Globus pallidus (tissue), 1 donor: ENCODE measurements at places on chromosomes 11 and 22.

DNA sequence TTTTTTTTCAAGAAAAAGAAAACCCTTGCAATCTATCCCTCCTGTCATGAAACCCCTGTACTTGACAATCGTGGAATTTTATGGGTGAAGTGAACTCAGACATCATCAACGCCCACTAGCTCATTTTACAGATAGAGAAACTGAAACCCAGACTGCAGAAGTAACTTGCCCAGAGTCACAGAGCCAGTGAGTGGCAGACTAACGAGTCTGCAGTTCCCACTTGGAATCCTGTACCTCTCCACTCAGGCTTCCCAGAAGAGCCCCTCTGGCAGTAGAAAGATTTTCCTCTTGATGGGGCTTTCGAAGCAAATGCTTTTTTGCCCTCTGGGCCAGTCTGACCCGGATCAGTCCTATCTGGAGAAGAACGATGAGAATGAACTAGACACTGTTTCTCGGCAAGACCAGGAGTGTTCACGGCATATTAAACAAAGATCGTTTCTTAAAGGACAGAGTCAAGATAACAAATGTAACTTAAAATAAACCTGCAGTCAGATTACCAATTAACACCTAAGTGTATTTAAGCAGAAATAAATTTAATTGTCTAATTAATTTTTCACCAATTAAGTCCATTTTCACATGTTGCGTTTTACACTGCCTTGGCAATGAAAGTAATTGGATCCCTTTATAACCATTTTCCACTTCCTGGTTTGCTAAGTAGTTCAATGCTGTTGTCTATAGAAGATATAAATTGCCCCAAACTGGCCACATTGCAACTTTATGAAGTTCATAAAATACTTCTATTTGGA, 61.3 kb upstream of the CREB3L1 start:
- DNase-seq = no peak

- DNase-seq = no peak
Measured at GRCh38 chr11:43871051-43871450, 9.6 kb upstream of the ALKBH3 start.

DNA sequence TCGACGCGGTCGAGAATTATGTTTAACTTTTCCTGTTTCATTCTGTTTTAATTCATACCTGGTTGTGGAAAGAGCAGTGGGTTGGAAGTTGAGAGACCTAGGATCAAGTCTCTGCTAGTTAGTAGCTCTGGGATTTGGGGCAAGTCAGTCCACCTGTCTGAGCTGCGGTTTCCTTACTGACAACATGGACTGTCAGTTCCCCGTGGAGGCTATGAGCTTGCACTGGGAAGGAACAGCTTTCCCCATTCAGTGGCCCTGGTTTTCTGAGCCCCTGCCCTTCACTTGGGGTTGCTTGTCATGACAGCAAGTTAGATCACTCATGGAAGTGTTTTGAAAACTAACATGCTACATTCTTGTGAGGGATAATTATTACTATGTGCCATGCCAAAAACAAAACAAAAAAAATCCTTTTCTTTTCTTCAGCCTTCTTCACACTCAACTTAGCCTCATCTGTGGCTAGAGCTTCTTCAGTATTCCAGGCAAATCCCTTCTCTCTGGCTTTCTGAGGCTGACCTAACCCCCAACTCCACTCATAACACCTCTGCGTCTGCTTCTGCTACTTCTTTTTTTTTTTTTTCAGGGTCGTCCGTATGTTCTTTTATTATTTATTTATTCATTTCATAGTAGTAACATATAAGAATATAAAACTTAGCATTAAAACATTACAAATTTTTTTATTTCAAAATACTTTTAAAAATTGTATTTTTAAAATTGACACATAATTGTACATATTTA, 43.0 kb upstream of the ZBED5 start:
- no peak for DNase-seq

DNA sequence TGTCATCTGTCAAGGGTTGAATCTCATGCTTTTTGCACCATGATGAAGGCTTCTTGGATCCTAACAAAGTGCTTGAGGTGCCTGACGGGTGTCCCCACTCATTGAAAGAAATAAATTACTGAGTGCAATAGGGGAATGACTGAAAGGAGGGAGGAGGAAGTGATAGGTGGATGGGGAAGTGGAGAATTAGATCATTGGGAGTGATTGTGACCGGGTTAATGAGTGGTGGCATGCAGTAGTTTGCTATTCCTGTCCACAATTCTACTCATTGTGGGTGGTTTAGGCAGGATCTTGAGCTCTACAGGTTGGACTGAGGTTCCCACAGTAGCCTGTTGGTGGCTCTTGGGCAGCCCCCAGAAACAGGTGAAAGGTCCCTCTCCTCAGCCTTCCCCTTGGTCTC, 44.3 kb downstream of the THAP12 start:
- DNase-seq = no peak

GRCh38 chr22:29152045-29152953, 53.4 kb upstream of the EMID1 start:
- peak; percentile 71 for DNase-seq

DNA sequence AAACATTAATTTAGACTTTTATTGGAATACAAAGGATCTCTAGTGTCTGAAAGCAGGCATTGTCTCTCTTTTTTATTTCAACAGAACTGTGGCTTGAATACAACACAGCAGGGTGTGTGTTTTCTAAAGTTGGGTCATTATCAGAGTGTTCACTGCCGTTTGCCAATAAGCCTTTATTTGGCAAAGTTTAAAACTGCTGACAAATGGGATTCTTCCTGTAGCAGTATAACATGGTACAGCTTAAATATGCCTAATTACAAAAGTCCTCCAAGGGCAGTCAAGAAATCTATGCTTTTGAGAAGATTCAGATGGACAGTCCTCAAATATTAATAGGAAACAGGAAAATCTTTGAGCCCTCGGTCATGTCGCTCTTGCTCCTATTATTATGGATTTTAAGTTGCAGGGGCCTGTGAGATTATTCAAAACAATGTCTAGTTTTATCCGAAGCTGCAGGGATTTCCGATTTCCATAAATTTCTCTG, 199.9 kb downstream of the MAML2 start:
- DNase-seq = peak; percentile 39

DNA sequence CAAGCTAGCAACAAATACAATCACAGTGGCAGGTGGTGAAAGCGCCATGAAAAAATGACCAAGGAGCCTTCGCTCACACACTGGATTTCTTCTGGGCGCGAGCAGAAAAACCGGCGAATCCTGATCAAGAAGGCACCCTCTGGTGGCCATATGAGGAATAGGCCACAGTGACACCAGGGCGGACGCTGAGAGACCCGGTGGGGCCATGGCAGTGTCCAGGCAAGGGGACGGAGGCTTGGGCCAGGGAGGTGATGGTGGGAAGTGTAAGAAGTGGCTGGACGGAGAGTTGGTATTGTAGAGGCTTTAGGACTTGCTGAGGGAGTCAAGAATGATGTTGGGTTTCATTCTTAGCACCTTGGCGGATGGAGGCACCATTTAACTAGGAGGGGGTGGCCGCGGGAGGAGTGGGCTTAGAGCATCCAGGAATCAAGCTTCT, 16.9 kb upstream of the RAC2 start:
- DNase-seq = no peak

DNA sequence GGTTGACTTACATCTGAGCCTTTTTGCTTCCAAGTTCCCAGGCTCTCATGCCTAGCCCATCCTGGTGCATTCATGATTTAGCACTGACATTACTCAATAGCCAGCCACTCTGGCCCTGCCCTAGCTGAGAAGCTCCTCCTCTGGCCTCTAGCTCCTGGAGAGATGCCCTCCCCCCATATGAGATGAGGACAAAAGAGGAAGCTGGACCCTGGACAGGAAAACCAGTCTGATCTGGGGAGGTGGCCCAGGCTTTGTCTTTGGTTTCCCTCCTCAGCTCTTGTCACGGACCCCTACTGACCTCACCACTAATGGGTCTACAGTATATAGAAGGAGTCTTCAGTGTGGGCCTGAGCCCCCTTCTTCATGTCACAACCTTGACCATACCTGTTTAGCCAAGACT, 3.0 kb downstream of the RHOG start:
- DNase-seq = peak; percentile 75
